ENCODE measurements at places on chromosomes 11 and 22.

- DNase-seq: no peak
Measured at GRCh38 chr11:76448506-76448905, 3.7 kb downstream of the EMSY start.

- DNase-seq: peak; percentile 40
Measured at GRCh38 chr11:15107730-15108515, 6.8 kb upstream of the INSC start.

- DNase-seq: peak; percentile 54
Measured at GRCh38 chr11:31987118-31988005, 103.5 kb upstream of the RCN1 start.

- peak; percentile 71 for DNase-seq
Measured at GRCh38 chr11:95485115-95485900, 254.3 kb upstream of the SESN3 start.

DNA sequence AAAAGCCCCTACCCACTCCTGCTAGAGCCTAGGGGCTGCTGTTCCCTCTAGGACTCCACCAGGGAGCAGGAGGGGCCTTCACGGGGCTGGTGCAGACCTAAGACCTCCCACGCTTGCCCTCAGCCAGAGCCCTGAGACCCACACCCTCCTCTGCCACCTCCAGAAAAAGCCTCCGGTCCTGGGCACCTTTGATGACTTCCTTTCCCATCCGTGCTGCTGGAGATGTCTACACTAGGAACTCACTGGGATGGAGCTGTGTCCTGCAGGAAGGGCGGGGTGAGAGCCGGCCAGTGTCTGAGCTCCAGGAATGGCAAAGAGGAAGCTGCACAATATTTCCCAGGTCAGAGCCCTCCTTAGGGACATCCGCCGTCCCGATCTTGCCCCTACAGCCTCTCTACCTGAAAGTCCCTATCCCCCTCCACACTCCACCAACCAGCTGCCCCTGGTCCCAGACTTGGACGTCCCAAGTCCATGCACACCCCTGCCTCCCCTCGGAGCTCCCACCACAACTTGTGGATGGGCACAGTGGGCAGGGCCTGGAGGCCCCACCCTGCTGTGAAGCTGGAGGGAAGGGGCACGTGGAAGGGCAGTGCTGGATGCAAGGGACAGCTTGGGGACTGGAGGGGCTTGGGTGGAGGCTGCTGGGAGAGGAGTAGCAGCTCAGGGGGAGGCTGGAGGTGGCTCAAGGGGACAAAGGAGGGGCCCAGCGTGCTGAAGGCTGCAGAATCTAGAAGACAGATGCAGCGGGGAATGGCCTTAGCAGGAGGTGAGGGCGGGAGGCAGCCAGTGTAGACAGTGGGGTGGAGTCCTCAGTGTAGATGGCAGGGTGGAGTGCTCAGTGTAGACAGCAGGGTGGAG is 13.5 kb upstream of the LRP5 start:
- no peak for DNase-seq

DNA sequence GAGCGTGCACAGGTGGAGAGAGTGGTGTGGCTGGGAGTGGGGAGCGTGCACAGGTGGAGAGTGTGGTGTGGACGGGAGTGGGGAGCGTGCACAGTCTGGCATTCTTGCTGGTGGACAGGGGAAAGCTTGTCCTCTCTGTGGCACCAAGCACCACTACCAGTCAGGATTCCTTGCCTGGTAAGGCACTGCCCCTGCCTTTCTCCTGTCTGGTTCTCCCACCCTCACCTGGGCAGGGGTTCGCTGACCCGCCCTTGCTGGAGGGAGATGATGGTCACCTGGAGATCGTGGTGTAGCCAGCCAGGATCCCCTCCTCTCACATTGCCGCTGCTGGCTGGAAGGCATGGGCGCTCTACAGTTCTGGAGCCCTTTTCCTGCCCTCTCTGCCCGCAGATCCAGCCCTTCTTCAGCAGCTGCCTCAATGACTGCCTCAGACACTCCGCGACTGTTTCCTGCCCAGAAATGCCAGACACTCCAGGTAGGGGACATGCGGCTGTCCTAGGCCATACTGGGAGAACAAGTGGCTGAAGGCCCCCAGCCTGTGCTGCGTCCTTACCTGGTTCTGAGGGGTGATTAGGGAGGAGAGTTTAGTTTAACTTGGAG is 16.7 kb downstream of the TMEM121B start:
- DNase-seq: peak; percentile 10

GRCh38 chr11:82995235-82995634 is 76.5 kb downstream of the RAB30 start:
- DNase-seq: no peak

Measured in AG20443 (cell line).